ENCODE measurements at places on chromosomes 12 and 14.

DNA sequence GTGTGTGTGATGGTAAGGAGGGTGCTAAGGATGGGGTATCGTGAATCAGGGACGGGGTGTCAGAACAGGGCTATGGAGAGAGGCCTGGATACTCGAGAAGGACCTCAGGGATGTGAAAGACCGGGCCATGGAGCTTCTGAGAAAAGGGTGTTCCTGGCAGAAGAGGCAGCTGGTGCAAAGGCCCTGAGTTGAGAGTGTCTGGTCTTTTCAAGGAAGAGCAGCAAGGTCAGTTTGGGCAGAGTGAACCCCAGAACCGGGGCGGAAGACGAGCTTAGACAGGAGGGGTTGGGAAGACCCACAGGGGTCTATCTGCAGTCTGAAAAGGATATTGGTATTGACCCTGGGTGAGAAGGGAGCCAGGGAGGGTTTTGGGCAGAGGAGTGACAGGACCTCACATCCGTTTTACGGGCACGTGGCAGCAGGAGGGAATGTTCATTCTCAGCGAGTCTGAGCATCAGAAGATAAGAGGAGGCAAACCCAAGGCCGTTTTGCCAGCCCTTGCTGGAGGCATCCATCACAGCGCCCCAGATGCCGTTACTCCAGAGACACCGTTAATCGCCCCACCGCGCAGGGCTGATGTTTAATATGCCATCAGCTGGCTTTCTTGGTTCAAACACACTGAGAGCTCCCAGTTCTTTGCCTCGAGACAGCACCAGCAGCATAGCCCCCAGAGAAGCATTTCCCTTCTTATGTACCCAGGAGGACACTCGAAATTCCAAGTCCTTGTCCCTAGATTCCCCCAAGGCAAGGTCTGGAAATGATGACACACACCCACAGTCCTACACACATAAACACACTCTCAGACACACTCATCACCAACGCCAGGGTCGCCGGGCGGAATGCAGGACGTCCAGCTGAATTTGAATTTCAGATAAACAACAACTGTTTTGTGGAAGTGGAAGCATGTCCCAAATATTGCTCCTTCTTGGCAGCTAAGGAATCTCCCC is 41.4 kb upstream of the EML1 start:
- peak; percentile 55 for DNase-seq

GRCh38 chr12:32398816-32399369 is 465 bp upstream of the FGD4 start:
- DNase-seq = no peak

DNA sequence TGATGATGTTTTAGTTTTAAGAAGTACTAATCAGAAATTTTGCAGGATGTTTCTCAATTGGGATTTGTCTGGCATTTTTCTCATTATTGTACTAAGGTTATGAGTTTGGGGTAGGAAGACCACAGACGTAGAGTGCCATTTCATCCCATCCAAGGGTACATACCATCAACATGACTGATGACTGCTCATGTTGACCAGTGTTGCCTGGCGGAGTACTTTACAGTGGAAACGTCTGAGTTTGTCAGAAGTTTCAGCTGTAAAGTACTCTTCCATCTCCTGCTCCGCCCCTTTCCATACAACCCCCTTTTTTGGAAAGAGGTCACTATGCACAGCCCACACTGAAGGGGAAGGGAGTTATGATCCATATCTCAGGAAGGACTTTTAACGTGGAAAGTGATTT is 74.2 kb downstream of the RCOR1 start:
- DNase-seq = peak; percentile 10

- no peak for DNase-seq
Observed at GRCh38 chr12:28099871-28100270, 90.4 kb upstream of the CCDC91 start.

GRCh38 chr14:71415404-71415690 is 508.1 kb downstream of the PCNX1 start:
- peak; percentile 64 for DNase-seq

- DNase-seq = no peak
Observed at GRCh38 chr12:5830111-5830510, 114.9 kb downstream of the ANO2 start.

DNA sequence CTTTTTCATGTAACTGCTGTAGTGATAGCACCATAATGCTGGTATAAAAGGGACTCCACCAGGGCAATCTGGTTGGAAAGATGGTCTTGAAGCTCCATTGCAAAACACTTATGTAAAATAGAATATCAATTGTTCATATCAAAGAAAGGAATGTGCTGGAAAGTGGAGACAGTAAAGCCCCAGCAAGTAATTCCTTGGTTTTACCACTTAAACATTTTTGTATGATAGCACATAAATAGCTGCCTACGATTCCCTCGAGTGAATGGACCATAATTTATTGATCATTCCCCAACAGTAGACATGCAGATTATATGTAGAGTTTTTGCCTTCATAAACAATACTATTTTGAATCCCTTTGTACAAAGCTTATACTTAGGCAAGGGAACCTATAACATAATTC is 275.4 kb downstream of the PAWR start:
- no peak for DNase-seq

DNA sequence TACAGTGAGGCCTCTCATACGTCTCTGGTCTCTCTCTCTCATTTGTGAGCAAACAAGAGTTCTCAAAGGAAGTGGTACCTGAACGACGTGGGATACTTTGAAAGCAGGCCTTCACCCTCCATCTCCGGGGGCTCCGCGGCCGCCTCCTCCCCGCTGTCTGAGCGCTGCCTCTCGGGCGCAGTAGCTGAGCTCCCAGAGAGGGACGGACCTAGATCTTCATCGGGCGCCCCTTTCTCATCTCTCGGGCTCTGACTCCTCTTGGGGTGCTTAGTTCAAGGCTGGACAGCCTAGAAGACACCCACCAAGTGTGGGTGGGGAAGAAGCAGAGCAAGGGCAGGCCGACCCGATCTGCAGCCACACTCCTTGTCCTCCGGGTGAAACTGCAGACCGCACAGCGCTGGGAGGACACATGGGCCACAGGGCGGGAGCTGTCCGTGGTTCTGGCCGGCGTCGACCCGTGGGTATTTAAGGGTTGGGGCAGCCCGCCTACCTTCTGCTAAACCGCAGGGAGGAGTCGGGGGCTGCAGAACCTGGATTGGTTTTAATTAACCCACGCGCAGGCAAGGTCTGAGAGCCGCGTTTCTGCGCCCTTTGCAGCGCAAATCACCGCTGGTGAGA is 92.7 kb downstream of the PAH start:
- DNase-seq = no peak

GRCh38 chr14:101197595-101198397 is 294.3 kb upstream of the RTL1 start:
- DNase-seq = no peak

- peak; percentile 92 for DNase-seq
Observed at GRCh38 chr12:108560752-108561719, at the start of gene SART3. Gene SART3 (minus strand): TSS chr12:108561173. CDS start chr12:108561154, 19 bp downstream.

DNA sequence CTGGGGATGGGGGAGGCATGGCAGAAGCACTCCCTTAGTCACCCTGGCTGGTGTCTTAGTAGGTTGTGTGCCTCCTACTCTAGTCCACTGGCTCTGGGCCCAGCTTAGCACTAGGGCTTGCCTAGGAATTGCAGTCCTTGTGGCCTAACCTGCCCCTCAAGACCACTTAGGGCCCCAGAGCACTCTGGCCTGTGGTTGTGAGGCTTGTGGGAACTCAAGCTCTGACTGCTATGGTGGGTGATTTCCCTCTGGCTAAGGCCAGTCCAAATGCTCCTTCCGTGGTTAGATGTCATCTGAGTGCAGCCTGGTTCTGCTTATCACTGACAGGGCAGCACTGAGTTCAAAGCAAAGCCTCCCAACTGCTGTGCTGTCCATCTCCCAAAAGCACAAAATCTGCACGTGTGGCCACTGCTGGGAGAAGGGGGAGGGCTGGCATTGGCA is 20.2 kb downstream of the FGD4 start:
- no peak for DNase-seq

- no peak for DNase-seq
Observed at GRCh38 chr12:109844091-109844490, 10.9 kb upstream of the TRPV4 start.

DNA sequence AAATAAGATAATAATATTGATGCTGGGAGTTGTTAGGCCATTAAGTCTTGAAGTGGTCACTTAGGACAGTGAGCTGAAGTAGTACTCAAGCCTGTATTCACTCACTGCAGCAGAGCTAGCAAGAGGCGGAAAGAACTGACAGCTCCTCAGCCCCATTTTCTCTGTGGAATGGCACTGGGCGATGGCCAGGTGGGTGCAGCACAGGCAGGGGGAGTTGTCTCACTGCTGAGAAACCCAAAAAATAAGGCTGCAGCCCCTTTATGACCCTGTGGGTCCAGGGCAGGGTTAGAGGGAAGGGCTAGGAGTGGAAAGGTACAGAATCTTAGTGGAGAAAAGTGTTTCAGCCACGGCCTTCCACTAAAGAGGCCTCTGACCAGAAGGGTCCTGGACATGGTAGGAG is 35.5 kb downstream of the PDZRN4 start:
- no peak for DNase-seq

- DNase-seq = no peak
Observed at GRCh38 chr14:102711207-102711606, 66.0 kb upstream of the TRAF3 start.

GRCh38 chr14:58770491-58770982 is 132.8 kb downstream of the DACT1 start:
- DNase-seq = no peak

DNA sequence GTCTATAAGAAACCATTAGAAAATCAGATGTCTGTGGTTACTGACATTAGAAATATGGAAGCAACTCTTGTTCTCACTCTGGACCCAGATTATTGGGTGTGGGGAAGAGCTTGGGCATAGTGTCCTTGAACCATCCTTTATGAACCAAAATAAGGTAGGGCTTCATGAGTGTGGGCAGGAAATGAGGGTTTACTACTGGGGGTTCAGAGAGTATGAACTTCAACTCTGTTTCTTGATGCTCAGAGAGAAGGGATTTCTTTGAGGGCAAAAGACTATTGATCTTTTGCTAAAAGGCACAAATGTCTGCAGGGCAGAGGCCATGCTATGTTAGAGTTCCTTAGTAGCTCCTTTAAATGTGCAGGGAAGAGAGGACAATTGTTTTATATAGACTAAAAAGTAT is 183.3 kb upstream of the ATP2B1 start:
- no peak for DNase-seq
